ENCODE measurements at places on chromosomes 11 and 22. TPM values are rescaled to one million over a fixed set of nuclear protein-coding genes. Genes with fewer than 3 reads are reported as not detected.

DNA sequence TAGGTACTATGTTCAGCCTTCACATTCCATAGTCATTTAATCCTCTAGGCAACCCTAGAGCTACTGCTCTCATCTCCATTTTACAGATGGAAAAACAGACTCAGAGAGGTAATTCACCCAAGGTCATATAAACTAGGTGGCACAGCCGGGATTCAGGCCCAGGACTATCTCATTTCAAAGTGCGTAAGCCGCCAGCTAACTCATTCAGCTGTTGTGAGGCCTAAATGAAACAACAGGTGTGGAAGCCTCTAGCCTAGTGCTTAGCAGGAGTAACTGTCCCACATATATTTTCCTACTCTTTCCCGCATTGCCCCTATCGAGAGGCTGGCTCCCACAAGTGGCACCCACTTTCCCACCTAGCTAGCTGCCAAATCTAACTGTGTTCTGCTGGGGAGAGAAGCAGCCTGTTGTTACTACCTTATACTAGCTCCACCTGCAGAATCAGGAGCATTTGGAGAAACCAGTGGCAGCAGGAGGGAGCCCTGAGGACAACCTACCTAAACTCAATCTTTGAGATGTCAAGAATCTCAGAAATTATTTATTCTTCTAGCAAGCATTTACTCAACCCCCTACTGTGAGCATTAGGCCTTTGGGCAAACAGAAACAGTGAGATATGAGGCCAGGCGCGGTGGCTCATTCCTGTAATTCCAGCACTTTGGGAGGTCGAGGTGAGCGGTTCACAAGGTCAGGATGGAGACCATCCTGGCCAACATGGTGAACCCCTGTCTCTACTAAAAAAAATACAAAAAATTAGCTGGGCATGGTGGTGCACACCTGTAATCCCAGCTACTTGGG lies 20.9 kb downstream of the PRG3 start:
- no peaks in the 10 kb centered on the region for H3K4me1 ChIP-seq
- no peaks in the 10 kb centered on the region for H3K36me3 ChIP-seq
- H3K27ac ChIP-seq: no peak overlapping the region
- H3K27me3 ChIP-seq: no peaks in the 10 kb centered on the region
- no peak for DNase-seq

GRCh38 chr22:37803639-37804351 lies 3.9 kb upstream of the GCAT start:
- no peak for DNase-seq
- no peaks in the 10 kb centered on the region for H3K36me3 ChIP-seq
- H3K27ac ChIP-seq: no peak overlapping the region
- no peak overlapping the region for H3K4me3 ChIP-seq
- H3K27me3 ChIP-seq: no peaks in the 10 kb centered on the region
- H3K4me1 ChIP-seq: peaks cover 65% of the 10 kb centered on the region

The DTX4 gene
- total RNA-seq: 43.4 TPM

GRCh38 chr11:31968461-31969358 lies 122.2 kb upstream of the RCN1 start:
- H3K27ac ChIP-seq: no peak overlapping the region
- H3K27me3 ChIP-seq: no peaks in the 10 kb centered on the region
- no peak overlapping the region for H3K4me3 ChIP-seq

The GSTT2 gene
- not detected for total RNA-seq

DNA sequence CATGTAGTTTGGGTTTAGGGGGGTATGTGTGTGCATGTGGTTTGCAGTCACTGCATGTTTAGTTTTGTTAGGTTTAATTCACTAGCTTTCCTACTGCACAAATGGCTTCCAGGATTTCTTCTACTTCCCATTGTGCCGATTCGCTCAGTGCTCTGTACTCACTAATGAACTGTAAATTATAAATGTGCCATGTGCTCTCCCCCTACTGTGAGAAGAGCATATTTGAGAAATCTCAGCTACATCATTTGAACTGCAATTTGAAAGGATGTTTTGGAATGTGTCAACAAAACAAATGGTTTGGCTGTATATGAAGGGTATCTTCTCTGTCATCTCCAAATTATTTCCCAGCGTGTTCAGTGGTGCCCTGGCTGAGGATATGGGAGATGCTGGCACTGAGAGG lies 28.1 kb downstream of the CYB5R2 start:
- no peak overlapping the region for H3K4me3 ChIP-seq
- H3K27ac ChIP-seq: no peak overlapping the region
- H3K36me3 ChIP-seq: peaks cover 3% of the 10 kb centered on the region

DNA sequence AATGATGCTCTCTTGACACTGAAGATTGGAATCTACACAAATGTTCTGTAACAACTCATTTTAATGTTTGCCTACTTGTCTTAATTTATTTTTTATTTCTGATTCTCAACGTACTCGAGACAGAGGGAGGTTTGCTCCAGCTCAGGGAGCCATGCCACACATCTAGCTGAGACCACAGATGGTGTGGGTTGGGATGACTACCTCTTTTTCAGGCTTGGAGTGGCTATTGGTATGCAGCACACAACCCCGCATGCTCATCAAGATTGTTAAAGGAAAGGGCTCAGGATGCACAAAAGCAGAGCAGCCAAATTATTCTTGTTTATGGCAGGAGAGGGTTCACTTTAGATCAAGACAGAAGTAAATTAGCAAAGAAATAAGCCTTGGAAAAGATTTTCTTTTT lies 424.5 kb downstream of the OPCML start:
- no peaks in the 10 kb centered on the region for H3K4me1 ChIP-seq
- no peaks in the 10 kb centered on the region for H3K36me3 ChIP-seq
- no peak for DNase-seq
- no peaks in the 10 kb centered on the region for H3K27me3 ChIP-seq
- no peak overlapping the region for H3K4me3 ChIP-seq

The PHF21A gene
- total RNA-seq: 51.4 TPM

- no peak for DNase-seq
- H3K27ac ChIP-seq: peak overlapping the region; percentile 89
- peak overlapping the region; percentile 72 for H3K4me3 ChIP-seq
These were observed 670 bp downstream of the SC5D start for GRCh38 chr11:121293288-121293594.

The NTM gene
- 9.5 TPM for total RNA-seq

DNA sequence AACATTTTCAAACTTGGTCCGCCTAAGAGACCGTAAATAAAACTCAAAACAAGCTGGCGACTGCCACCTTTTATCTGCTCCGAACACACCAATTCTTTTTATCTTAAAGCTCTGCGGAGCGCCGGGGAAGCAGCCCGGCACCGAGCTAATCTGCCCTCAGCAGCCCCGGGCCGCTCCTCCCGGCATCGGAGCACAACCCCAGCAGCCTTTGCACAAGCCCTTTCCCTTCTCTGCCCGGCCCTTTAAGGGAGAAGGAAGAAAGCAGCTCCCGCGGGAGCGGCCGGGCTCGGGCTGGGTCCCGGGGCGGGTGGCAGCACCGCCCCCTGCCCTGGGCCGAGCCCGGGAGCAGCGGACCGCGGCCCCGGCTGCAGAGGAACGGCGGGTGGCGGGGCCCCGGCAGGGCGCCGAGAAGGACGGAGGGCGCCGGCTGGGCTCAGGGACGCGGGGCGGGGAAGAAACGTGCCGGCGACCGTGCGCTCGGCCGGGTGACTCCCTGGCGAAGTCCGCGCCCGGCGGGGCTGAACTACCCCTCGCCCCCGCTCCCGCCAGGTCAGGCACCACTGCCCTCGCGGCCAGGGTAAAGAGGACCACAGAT lies 133.6 kb upstream of the C11orf58 start:
- H3K4me1 ChIP-seq: peaks cover 6% of the 10 kb centered on the region
- H3K27ac ChIP-seq: peak overlapping the region; percentile 70
- H3K27me3 ChIP-seq: peaks cover 100% of the 10 kb centered on the region
- DNase-seq: peak; percentile 83

DNA sequence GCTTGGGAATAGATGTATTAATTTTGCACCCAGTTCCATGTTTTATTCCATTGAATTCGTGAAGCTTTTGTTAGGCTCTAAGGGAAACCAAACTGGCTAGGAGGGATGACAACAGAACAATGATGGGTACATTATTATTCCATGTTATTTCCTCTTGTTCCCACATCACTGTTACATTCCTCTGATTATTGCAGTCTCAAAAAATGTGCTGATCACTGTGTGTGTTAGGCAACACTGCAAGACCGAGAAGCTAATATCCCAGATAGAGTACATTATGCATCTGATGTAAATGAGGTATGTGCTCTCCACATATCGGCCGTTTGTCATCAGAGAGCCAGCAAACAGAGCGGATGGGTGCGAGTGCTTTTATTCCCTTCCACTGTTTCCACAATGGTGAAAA lies 327.9 kb downstream of the SOX6 start:
- no peaks in the 10 kb centered on the region for H3K36me3 ChIP-seq
- H3K27ac ChIP-seq: no peak overlapping the region
- H3K4me1 ChIP-seq: no peaks in the 10 kb centered on the region
- no peak for DNase-seq
- H3K4me3 ChIP-seq: no peak overlapping the region

DNA sequence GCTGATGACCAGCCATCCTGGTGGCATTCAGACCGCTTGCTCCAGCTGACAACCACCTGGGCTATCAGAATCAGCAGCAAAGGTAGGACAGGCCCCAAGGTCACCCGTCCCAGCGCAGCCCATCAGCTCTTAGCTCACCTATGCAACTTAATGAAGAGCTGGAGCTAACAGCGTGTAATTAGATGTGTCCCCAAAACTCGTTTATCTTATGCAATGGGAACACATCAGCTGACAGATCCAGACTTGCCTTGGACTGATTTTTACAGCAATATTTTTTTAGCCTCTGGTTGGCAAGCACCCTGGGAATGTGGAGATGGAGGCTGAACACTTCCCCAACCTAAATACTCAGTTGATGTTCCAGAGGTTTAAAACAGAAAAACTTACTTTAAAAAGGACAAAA lies 76.0 kb downstream of the PACSIN2 start:
- DNase-seq: no peak
- peaks cover 83% of the 10 kb centered on the region for H3K4me1 ChIP-seq
- H3K36me3 ChIP-seq: no peaks in the 10 kb centered on the region
- H3K4me3 ChIP-seq: no peak overlapping the region
- peak overlapping the region; percentile 72 for H3K27ac ChIP-seq

GRCh38 chr11:1660111-1660867 lies 30.7 kb downstream of the KRTAP5-5 start:
- H3K27me3 ChIP-seq: no peaks in the 10 kb centered on the region
- no peaks in the 10 kb centered on the region for H3K4me1 ChIP-seq
- DNase-seq: no peak
- H3K4me3 ChIP-seq: no peak overlapping the region
- no peaks in the 10 kb centered on the region for H3K36me3 ChIP-seq

DNA sequence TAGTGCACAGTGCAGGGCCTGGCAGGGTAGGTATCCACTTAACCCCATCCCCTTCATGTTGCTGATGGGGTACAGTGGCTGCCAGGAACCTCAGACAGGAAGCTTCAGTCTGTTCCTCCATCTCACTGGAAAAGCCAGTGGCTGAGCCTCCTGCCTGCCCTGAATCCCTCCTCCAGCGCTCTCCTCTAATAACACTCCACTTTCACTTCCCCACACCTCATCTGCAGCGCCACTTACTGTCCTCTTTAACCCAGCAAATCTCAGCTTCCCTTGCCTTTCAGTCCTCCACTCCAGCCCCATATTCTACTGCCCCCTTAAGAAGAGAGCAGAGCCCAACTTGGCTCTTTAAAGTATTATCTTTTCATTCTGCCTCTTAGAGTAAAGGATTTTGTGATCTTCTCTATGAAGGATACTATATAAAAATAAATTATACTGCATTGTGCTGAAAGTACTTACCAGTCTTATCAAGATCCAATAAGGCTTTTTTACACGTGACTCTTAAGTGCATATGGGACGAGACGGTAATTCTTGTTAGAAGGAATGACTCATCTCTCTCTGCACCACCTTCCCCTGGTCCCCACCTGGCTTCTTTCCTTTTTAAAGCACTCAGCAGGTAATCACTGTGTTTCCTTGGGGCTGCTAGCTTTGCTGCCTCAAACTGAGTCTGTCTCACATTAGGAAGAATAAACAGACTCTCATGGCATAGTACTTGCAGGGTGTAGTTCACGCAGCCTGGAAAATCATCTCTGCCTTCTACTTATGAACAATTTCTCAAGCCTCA lies 238.0 kb upstream of the NARS2 start:
- no peak for DNase-seq
- no peaks in the 10 kb centered on the region for H3K27me3 ChIP-seq
- no peak overlapping the region for H3K4me3 ChIP-seq
- peaks cover 15% of the 10 kb centered on the region for H3K4me1 ChIP-seq

The CRYBB2 gene
- total RNA-seq: not detected

GRCh38 chr11:125271483-125272091 lies 107.0 kb downstream of the PKNOX2 start:
- H3K27me3 ChIP-seq: no peaks in the 10 kb centered on the region
- no peak for DNase-seq
- no peaks in the 10 kb centered on the region for H3K4me1 ChIP-seq
- H3K36me3 ChIP-seq: no peaks in the 10 kb centered on the region
- H3K27ac ChIP-seq: no peak overlapping the region

- DNase-seq: no peak
- H3K36me3 ChIP-seq: no peaks in the 10 kb centered on the region
- H3K4me3 ChIP-seq: no peak overlapping the region
These were observed 53.3 kb upstream of the PTPN5 start for GRCh38 chr11:18844753-18845367.

GRCh38 chr22:37138849-37139561 lies 10.7 kb downstream of the IL2RB start:
- no peaks in the 10 kb centered on the region for H3K36me3 ChIP-seq
- H3K27ac ChIP-seq: no peak overlapping the region
- H3K4me1 ChIP-seq: no peaks in the 10 kb centered on the region
- no peak for DNase-seq

GRCh38 chr22:38817196-38817595 lies 23.3 kb upstream of the DNAL4 start:
- H3K36me3 ChIP-seq: no peaks in the 10 kb centered on the region
- DNase-seq: no peak
- H3K4me3 ChIP-seq: no peak overlapping the region
- no peaks in the 10 kb centered on the region for H3K27me3 ChIP-seq

DNA sequence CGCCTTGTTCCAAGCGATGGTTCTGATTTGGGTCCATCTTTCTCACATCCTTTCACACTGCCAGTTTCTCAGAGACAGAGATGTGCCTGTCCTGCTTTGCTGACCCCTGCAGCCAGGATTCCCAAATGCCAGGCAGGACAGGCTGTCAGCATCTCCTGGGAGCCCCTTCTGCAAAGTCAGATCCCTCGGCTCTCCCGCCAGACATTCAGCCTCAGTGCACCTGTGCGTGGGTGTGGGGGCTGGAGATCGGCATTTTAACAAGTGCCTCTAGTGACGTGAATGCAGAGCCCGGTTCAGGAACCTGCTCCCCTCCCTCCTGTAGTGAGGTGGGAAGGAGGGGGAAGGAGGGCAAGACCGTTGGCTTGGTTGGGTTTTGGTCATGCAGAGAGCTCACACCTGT lies 108.9 kb upstream of the FGF3 start:
- H3K4me3 ChIP-seq: no peak overlapping the region
- H3K27ac ChIP-seq: no peak overlapping the region
- H3K4me1 ChIP-seq: no peaks in the 10 kb centered on the region
- DNase-seq: no peak
- no peaks in the 10 kb centered on the region for H3K27me3 ChIP-seq
